ENCODE measurements at places on chromosomes 1 and 21.

DNA sequence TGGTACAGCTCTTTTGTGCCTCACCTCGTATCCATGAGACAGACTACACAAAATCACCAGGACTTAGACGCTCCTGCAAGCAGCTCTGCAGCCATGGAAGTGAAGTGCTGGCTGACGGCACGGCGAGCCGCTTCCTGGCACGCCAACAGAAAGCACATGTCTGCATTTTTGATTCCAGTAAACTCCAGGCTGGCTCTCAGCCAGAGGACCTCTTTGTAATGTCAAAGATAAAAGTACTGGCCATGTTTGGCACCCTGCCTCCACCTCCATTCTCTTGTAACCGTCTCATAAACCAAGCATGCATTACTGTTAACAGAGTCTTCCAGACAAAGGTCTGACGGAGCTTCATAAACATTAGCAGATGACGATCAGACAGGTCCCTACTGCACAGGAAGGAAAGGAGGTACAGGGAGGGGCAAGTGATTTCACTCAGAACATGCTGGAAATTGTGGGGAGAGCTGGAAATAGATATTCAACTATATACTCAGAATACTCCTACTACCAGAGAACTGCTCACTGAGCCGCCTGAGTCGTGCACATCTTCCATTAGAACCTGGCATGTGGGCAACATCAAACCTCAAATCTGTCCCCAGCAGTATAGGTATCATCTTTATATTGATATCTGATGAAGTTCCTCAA is 632.0 kb downstream of the SMYD3 start:
- no peak for DNase-seq

DNA sequence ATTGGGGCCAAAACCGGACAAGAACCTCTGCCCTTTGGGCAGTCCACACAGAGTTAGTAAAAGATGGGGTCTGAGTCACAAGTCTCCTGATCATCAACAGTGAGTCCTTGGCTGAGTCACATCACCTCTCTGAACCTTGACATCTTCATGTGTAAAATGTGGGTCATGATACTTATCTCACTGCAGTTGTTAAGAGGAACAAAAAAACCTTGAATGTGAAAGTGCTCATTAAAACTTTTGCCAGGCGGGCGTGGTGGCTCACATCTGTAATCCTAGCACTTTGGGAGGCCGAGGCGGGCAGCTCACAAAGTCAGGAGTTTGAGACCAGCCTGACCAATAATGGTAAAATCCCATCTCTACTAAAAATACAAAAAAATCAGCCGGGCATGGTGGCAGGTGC is 15.7 kb downstream of the S100A16 start:
- no peak for DNase-seq

DNA sequence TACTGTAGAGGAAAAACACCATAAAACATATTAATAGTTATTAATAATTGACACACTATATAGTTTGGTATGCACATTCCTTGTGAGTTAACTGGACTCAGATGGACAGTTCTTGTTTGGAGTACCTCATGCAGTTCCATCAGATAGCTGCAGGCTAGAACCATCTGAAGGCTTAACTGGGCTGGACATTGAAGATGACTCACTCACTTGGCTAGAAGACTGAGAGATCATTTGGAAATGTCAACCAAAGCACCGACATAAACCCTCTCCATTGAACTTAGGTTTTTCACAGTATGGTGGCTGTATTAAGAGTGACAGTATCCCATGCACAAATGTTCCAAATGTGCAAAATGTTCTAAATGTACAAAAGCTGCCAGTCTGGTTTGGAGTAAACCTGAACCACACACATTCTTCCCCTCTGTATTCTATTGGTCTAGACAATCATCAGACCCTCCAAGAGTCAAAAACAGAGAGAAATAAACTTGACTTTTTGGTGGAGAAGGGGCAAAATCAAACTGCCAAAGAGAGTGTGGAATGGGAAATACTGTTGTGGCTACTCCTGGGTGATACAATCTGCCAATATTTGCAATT is 708.4 kb downstream of the KCNT2 start:
- DNase-seq = no peak

DNA sequence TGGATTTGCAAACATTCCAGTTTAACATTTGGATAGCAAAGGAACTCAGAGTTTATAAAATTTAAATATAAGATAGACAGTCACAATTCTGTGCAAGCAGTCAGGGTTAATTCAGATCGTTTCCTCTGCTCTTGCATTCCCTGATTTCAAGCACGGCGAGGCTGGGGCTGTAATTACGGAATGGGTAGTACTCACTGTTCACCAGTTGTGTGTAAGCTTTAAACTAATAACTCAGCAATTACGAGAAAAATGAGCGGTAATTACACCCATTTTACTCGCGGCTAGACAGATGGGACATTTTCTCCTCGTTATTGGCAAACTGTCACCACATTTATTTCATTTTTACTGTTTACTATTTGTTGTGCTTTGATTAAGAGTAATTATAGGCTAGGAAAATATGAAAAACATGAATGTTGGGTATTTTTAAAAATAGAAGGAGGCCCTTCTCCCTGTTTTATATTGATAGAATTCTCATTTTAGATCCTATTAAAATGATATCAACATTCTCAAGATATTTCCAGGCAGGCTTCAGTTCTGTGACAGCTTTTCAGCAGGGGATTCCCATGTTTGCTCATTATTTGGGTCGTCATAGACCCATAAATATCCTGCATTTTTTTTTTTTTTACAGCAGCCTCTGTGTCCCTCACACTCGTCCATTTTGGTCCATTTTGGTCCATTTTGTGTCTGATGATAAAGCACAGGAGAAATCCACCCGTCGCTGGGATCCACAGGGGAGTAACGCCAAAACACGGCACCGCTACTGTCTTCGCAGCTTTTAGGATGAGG is 208.3 kb downstream of the DSCAM start:
- no peak for DNase-seq

GRCh38 chr1:214295934-214296333 is 15.0 kb downstream of the SMYD2 start:
- DNase-seq = no peak

- no peak for DNase-seq
Measured at GRCh38 chr1:29620631-29621030, 384.3 kb downstream of the PTPRU start.

GRCh38 chr1:74713849-74714248 is 19.0 kb downstream of the CRYZ start:
- DNase-seq = no peak

- DNase-seq = no peak
Measured at GRCh38 chr1:90993245-90993644, 28.6 kb downstream of the ZNF644 start.

DNA sequence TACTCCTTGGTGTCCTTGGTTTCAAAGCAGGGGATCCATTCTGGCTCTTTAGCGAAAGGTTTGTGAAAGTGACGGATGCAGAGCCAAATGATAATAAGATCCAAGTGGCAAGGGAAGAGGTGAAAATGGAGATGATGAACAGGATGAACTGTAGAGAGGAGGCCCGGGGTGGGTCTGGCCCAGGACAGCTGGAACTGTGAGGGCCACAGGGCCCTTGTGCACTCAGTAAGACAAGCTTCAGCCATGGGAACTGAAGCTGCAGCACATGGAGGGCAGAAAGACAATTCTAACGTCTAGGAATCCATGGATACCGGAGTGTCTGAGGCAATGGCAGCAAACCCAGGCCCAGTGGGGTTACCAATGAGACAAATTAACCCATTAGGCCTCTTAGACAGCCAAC is 4.8 kb downstream of the KCNA2 start:
- DNase-seq = no peak

DNA sequence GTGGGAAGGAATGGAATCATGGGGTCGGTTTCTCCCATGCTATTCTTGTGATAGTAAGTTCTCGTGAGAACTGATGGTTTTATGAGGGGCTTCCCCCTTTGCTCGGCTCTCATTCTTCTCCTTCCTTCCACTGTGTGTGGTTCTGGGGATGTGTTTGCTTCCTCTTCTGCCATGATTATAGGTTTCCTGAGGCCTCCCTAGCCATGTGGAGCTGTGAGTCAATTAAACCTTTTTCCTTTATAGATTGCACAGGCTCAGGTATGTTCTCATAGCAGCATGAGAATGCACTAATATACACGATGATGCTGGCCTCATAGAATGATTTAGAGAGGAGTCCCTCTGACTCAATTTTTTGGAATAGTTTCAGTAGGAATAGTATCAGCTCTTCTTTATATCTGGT is 195.4 kb upstream of the IVNS1ABP start:
- no peak for DNase-seq

DNA sequence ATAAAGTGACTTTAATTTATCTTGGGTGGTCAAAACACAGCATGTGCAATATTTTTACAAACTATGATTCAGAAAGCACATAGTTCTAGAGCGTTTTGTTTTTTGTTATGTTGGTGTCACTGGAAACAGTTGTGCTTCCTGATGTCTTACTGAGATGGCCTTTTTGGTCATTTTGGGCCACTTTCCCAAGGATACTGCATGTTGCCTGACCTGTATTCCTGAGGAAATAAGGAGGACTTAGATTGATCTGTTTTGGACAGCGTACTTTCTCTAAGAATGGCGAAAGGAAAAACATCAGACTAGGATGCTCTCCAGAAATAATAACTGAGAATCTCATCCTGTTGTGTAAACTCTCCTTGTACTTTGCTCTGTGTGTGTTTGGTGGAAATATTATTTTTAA is 451.2 kb downstream of the USP25 start:
- DNase-seq = no peak

GRCh38 chr21:37430184-37430821 is 63.7 kb downstream of the DYRK1A start:
- DNase-seq = no peak

DNA sequence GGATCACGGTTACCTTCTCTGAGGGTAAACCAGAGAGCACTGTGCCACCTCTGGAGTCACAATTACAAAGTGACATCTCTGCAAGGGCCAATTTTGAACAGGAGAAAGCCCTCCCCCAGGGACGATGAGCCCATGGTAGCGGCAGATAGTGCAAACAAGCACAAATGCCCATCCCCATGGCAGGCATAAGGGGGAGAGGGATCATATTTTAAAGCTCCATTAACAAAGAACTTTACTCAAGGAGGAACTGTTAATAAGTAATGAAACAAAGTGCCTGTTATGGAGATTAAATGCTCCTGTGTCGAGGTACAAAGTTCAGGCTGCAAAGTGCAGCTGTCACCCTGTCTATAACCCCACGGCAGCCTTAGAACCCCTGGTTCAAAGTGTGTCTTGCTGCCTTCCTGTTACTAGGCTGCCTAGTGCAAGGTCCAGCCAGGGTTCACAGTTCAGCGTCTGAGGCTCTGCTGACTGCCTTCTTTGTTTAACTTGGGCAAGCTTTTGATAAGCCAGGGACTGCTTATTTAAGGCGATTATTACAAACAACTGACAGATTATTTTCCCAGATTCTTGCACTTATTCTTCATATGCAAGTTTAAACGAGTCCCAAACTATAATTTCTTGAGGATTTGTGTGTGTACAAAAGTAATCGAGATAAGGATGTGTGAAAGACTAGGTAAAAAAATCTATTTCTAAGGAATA is 75.7 kb upstream of the NRIP1 start:
- DNase-seq = no peak

- DNase-seq = no peak
Measured at GRCh38 chr21:24093032-24093431, 1514.2 kb downstream of the MRPL39 start.

GRCh38 chr1:23282957-23283356 is 61.1 kb downstream of the HNRNPR start:
- DNase-seq = no peak

- DNase-seq = no peak
Measured at GRCh38 chr1:171484760-171485374, 463 bp upstream of the PRRC2C start.

DNA sequence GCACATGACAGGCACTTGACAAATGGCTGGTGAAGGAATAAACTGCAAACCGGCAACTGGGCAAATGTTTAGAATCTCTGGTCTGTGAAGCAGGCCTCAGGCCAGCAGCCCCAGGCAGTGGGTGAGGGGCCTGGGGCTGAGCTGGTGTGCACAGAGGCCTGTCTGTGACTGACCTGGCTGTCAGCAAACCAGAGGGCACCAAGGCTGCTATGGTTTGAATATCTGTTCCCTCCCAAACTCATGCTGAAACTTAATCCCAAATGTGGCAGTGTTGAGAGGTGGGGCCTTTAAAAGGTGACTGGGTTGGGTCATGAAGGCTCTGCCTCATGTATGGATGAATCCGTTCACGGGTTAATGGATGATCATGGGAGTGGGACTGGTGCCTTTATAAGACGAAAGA is 139.8 kb downstream of the DMRTB1 start:
- peak; percentile 14 for DNase-seq

DNA sequence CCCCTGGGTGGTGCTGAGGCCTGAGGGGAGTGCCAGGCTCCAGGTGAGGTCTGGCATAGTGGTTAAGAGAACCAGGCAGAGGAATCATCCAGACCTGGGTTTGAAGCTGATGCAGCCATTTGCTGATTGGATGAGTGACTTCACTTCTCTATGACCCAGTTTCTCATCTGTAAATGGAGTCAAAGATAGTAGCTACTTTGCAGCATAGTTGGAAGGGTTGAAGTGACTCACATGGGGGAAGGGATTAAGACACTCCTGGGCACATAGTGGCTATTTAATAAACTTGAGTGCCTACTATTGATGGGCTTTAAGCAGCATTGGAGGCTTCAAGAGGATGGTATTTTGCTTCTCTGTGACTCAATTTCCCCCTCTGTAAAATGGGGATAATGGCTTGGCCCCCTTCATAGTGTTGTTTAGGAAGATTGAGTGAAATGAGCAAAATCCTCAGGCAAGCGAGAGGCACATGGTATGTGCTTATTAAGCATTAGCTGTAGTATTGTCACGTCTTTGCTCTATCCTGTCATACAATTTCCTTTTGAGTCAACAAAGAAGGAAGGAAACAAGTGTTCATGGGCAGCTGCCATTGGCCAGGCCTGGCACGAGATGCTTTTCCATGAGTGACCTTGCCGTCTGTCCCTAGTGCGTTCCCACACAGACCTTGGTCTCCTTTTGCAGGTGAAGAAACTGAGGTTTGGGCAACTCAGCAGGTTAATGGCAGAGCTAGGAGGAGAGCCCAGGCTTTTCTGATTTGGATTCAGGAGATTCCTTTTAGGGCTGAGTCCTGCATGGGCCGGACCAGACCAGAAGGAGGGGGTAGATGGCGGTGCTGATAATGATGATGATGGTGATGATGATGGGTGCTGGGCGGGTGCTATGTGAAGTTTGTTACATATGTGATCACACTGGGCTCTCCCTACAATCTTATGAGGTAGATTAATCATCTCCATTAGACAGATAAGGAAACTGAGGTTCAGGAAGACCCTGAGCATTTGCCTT is 131.1 kb upstream of the WNT4 start:
- no peak for DNase-seq

GRCh38 chr1:4616831-4617465 is 37.5 kb upstream of the AJAP1 start:
- DNase-seq = no peak

DNA sequence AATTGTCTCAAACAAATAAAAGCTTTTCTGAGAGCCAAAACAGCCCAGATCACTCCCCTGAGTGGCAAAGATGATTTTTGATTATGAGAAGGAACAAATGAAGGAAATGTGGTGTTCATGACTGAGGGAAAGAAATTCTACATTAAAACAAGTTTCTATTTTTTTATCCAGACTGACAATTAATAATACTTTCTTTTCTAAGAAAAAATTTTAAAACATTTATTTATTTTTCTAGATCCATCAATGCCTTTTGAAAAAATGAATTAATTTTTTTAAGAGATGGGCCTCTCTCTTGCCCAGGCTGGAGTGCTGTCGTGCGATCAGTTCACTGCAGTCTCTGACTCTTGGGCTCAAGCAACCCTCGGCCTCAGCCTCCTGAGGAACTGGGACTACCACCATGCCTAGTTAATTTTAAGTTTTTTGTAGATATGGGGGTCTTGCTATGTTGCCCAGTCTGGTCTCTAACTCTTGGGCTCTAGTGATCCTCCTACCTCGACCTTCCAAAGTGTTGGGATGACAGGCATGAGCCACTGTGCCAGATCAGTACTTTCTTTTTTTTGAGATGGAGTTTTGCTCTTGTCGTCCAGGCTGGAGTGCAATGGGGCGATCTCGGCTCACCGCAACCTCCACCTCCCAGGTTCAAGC is 11.2 kb upstream of the TXNIP start:
- DNase-seq = no peak
